Activated naive CD8-positive, alpha-beta T cell treated with anti-CD3 and anti-CD28 coated beads, Interleukin-2, amount 50 U/mL, for 24 hours (primary cell): ENCODE measurements at places on chromosomes 4 and X.

- no peak for DNase-seq
Observed at GRCh38 chr4:138555584-138555983, 313.4 kb upstream of the SLC7A11 start.

DNA sequence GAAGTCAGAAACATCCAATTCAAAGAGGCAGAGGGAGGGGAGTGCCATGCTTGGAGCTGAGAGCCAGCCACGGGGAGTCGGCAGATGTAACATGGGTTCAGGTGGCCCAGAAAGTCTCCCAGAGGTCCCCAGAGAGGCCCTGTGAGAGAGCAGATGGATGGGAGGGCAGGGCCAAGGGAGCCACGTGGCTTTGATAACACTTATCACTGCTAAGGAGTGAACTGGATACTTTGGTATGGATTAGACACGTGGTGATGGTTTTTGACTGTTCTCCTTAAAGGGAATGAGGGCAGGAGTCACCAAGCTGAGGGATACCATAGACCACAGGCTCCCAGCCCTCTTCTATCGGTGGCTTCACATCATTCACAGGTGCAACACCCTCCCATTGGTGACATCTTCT, 13.7 kb downstream of the CCKAR start:
- DNase-seq = no peak

GRCh38 chr4:8646296-8647093, 53.9 kb downstream of the CPZ start:
- no peak for DNase-seq

- DNase-seq = no peak
Observed at GRCh38 chr4:165383591-165384073, 4.8 kb downstream of the CPE start.

GRCh38 chr4:182576601-182577289, 333.5 kb downstream of the TENM3 start:
- no peak for DNase-seq
